ENCODE measurements at places on chromosomes 1 and 21.
A peak's percentile ranks its signal among the peaks of the same experiment; 100 is the strongest.

GRCh38 chr1:182707122-182707521, 22.7 kb upstream of the RGS8 start:
- no peak for DNase-seq

GRCh38 chr1:117818456-117818855, 111.0 kb downstream of the GDAP2 start:
- no peak for DNase-seq

GRCh38 chr1:220421508-220421907, 106.4 kb upstream of the MARK1 start:
- DNase-seq = no peak

DNA sequence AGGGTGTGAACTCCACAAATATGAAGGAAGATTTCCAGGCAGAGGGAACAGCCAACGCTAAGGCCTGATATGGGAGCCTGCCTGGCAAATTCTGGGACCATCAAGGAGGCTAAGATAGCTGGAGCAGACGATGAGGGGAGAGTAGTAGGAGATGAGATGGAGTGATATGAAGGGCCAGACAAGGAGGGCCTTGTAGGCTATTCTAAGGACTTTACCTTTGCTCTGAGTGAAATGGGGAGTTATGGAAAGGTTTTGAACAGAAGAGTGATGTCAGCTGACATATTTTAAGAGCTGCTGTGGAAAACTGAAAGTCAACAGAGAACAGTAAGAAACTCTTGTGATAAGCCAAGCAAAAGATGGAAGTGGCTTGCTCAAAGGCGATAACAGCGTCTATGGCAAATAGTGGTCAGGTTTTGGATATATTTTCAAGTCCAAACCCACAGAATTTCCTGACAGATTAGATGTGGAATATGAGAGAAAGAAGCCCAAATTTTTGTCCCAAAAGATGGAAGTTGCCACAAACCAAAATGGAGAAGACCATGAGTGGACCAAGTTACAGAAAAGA, 2.1 kb upstream of the TP53BP2 start:
- no peak for DNase-seq

DNA sequence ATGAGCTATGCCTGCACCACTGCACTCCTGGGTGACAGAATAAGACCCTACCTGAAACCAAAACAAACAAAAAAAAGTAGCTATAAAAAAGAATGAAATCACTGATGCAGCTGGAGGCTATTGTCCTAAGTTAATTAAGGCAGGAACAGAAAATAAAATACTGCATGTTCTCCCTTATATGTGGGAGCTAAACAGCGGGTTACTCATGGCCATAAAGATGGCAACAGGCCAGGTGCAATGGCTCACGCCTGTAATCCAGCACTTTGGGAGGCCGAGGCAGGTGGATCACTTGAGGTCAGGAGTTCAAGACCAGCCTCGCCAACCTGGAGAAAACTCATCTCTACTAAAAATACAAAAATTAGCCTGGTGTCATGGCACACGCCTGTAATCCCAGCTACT, 152.7 kb downstream of the PIK3R3 start:
- DNase-seq = no peak

GRCh38 chr1:79819140-79819539, 812.6 kb upstream of the ADGRL4 start:
- no peak for DNase-seq

DNA sequence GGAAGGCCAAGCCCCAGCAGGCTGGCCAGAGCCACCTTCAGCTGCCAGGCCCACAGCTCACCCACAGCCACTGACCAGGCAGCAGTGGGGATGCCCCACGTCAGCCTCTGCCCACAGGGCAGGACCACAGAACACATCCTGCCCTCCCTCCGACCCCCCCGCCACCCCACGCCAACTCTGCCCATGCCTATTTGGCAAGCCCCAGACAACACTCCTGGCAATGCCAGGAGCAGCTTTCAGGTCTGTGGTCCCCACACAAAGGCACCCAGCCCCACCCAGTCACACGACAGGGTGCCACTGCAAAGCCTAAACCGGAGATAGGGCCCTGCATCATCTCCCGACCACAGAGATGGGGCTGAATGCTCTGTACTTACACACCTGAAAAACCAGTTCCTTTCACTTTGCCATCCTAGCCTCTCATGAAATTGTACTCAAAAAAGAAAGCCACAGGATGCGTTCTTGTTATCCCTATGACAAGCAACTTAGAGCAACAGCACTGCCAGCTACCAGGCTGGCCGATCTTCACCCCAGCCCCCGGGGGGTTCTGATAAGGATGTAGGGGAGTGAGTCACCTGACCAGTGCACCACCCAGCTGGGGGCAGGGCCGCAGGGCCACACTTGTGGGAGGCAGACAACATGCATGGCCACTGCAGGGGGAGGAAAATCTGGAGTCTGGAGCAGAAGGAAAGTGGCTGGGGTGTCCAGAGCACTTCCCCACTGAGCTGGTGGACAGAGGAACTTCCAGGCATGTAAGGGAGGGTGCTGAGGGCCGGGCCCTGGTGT, 36.2 kb downstream of the UBE2G2 start:
- DNase-seq = peak; percentile 15

- DNase-seq = no peak
Measured at GRCh38 chr1:116853680-116854402, 55.9 kb upstream of the PTGFRN start.

DNA sequence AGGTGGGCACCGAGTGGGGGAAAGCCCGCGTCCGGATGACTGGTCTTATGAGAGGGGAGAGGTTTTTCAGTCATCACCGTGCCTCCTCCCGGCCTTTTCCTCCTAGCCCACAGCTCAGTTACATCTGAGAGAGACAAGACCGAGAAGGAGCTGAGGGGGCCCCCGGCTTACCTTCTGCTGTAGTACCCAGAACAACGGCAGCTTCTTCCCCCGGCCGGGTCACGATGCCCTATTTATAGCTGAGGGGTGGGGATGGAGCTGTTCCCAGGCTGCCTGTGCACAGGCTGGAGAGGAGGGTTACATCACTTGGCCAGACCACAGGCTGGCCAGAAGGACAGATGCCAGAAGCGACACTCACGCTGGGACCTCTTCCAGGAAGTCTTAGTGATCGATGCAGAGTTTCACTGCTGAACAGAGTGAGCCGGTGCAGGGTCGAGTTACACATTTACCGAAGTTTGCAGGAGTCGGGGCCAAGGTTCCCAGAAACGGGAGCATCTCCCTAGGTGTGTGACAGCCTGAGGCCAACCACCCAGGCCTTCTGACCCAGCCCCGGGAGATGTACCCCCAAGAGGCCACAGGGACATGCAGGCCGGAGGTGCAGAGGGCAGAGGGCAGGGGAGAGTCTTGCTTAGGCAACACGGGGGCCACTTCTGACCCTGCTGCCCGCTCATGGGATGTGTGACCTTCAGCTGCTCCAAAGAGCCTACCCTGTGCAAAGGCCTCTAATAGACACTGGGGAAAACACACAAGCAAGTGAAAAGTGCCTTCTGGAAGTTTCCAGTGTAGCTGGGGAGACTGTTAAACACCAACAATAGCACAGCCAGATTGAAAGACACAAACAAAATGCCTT, at the start of gene AGT:
TSS of gene AGT (minus strand) at position 208 of the 850 bp plus-strand sequence. CDS start 3,299 bp downstream, outside the sequence.
- no peak for DNase-seq

DNA sequence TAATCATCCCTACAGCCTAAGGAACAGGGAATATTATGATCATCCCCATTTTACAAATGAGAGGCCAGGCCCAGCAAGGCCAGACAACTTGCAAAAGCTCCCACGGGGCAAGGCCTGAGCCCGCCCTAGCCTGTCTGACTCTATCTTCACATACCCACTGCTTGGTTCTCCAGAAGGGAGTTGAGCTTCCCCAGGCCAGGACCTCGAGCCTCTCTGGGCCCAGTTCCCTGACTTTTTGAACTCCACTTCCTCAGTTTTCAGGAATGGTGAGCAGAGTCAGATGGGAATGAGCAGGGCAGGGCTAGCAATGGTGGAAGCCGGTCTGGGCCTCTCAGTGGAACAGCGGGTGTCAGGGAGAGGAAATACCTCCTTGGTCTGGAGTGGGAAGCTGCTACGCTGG, 39.3 kb downstream of the CACNA1S start:
- DNase-seq = no peak

- no peak for DNase-seq
Measured at GRCh38 chr1:75100481-75101092, 33.6 kb upstream of the LHX8 start.

- DNase-seq = no peak
Measured at GRCh38 chr1:70025052-70025451, 180.3 kb downstream of the LRRC40 start.

GRCh38 chr1:15384301-15384901, 25.3 kb upstream of the EFHD2 start:
- DNase-seq = no peak
